Activated CD4-positive, alpha-beta T cell treated with anti-CD3 and anti-CD28 coated beads, Interleukin-2, amount 10 ng/mL, durations not matched to agents 7 days and 5 days (primary cell): ENCODE measurements at places on chromosomes 12 and 14. TPM values are rescaled to one million over a fixed set of nuclear protein-coding genes. Genes with fewer than 3 reads are reported as not detected.

Gene MYF5
- total RNA-seq = not detected

Gene HNF1A
- total RNA-seq = not detected

Gene OR6C70
- not detected for total RNA-seq

Gene KRT80
- not detected for total RNA-seq

Gene ADAM21
- total RNA-seq = not detected

Gene SCN8A
- 0.67 TPM for total RNA-seq

Gene ENDOU
- not detected for total RNA-seq

Gene COX8C
- total RNA-seq = not detected

Gene TSHR
- 0.82 TPM for total RNA-seq
